ENCODE measurements at places on chromosomes 1 and 21.

GRCh38 chr1:76640092-76640491 is 227.2 kb upstream of the ST6GALNAC5 start:
- DNase-seq: no peak

DNA sequence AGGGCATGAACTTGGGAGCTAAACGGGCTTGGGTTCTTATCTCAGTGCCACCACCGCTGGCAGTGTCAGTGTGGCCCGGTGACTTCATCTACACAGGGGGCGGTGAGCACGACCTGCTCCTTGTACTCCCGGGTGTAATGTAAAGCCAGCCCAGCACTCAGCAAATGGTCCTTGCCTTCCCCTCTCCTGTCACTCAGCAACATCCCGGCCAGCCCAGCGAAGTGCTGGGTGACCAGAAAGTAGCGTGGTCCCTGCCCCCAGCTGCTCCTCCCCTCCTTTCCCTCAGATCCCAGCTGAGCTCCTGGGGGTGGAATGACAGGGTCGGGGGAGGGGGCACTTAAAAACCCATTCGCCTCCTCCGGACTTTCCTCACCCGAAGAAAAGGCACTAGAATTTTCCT is 7.2 kb downstream of the KCNN3 start:
- no peak for DNase-seq

DNA sequence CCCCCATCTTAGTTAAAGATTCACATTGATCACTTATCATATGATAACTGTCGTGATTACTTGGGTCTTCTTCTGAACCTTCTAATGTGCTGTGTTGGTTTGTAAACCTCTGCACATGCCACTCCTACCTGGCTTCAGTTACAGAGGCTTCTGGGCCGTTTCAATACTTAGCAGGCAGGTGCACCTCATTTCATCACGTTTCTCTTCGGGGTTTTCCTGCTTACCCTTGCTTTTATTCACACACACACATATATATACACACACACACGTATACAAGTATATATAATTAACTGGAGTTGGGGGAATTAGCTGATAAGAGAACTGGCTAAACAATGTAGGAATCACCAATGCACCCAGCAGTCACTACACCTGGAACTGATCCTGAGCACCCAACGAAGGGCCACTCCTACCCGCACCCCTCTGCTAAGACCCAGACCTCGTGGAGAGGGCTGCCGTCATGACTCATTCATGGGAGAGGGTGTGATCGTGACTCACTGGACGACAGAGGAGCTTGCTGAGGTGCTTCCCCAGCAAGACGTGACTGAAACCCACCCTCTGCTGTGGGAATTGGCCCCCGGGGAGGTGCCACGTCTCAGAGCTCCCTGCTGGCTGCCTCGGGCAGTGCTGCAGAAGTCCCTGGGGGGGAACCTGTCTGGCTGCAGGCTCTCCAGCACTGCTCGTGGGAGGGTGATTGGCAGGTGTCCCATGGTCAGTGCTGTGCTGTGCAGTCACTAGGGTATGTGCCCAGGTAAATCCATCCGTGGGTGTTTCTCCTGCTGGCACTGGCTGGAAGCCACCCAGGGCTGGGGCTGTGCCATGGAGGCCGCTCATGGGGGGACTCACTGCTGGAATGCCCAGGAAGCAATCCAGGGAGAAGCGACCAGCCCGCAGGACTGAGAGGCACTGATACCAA is 166.6 kb downstream of the DYRK1A start:
- peak; percentile 14 for DNase-seq

DNA sequence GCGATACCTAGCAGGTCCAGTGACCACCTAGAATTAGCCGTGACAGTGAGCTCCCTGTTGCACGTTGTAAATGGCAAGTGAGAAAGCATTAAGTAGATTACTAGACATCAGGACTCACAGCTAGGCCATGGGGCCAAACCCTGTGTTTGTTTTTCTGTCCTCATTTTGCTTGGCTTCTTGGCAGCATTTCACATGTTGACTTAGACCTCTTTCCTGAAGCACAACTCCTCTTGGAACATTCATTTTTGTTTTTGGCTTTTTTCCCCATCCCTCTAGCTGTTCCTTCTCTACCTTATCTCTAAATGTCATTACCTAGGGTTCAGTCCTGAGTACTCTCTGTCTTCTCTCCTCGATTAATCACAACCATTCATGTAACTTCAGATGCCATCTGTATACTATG is 16.9 kb upstream of the PTPN14 start:
- no peak for DNase-seq

DNA sequence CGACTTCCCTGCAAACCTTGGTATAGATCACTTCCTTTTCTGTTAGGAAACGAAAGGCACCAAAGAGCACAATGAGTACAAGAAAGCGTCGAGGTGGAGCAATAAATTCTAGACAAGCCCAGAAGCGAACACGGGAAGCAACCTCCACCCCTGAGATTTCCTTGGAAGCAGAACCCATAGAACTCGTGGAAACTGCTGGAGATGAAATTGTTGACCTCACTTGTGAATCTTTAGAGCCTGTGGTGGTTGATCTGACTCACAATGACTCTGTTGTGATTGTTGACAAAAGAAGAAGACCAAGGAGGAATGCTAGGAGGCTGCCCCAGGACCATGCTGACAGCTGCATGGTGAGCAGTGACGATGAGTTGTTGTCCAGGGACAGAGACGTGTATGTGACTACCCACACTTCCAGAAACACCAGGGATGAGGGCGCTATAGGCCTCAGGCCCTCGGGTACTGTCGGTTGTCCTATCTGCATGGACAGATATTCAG is 18.5 kb downstream of the FAM89A start:
- no peak for DNase-seq

DNA sequence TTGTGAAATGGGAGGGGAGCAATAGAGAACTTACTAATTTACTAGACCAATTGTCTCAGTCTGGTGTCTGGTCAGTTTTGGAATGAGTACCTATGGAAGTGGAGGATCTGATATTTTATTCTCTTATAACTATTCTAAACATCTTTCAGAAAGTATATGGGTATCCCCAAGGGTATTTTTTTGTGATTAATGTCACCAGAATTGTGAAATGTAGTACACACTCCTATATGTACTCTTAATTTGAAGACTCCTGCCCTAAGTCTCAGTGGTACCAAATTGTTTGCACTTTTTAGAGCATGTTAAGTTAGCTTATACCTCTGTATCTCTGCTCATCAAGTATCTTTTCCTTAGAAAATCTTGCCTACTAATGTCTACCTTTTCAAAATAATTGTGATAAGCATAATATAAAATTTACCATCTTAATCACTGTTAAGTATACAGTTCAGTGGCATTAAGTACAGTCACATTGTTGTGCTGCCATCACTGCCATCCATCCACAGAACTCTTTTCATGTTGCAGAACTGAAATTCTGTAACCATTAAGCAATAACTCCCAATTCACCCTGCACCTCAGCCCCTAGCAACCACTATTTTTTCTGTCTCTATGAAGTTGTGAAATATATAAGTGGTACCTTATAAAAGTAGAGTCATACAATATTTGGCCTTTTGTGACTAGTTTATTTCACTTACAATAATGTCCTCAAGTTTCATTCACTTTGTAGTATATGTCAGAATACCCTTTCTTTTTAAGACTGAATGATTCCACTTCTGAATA is 40.5 kb downstream of the SLC30A7 start:
- no peak for DNase-seq

- DNase-seq: no peak
These were observed 30.6 kb upstream of the MCOLN3 start for GRCh38 chr1:85078903-85079302.

- no peak for DNase-seq
These were observed 117.1 kb upstream of the COL6A1 start for GRCh38 chr21:45864436-45864835.

- DNase-seq: no peak
These were observed 28.5 kb downstream of the SLC16A1 start for GRCh38 chr1:112927462-112927990.

DNA sequence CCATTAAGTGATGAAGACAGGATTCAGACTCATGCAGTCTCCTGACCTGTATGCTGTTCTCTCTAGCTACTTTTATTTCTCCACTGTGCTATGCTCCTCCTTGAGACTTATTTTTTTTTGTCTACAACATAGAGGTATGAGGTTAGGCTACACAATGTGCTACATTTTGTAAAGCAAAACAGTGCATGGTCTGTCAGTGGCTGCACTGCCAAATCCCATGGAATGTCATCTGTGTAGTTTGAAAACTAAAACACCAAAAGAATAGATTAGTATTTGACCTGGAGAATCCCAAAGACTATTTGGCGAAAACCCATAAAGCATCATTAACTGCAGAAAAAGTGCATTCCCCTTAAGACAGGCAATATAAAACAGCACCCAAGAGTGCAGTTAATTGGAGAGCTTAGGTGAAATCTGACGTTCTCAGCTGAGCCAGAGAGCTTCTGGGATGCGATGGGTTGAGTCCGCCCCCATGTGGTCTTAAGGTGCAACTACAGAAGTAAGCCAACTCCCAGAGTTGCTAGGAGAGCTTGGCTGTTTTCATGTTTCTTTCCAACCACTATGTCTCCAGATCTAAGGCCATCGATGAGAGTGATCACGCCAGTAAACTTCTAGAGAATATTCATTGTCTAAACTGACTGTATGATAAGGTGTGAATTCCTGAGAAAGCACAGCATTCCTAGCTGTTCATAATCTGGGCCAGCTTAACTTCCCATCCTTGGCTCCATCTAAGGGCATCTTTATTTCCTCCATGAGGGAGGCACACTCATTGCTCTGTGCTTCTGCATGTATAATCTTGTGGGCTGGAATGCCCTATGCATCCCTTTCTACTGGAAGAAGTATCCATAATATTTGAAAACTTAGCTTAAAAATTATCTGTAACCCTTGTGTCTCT is 20.7 kb upstream of the CYP2J2 start:
- DNase-seq: peak; percentile 52

- no peak for DNase-seq
These were observed 1.7 kb upstream of the CLDN19 start for GRCh38 chr1:42741706-42742105.

DNA sequence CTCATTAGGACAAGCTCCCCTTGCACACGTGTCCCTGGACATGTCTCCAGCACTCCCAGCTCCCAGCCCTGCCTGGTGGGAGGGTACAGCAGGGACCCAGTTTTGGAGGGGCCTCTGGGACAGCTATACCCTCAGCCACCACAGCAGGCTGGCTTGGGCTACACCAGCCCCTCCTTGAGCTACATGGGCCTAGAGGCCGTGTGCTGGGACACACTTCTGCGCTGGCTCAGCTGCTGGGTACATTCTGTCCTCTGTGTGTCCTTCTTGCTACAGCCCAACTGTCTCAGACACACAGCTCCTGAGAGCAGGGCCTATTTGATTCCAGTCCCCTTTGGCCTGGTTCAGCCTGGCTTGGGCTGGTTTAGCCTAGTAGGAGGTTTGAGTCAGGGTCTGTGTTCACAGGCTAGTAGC is 26.7 kb downstream of the DMAP1 start:
- no peak for DNase-seq

DNA sequence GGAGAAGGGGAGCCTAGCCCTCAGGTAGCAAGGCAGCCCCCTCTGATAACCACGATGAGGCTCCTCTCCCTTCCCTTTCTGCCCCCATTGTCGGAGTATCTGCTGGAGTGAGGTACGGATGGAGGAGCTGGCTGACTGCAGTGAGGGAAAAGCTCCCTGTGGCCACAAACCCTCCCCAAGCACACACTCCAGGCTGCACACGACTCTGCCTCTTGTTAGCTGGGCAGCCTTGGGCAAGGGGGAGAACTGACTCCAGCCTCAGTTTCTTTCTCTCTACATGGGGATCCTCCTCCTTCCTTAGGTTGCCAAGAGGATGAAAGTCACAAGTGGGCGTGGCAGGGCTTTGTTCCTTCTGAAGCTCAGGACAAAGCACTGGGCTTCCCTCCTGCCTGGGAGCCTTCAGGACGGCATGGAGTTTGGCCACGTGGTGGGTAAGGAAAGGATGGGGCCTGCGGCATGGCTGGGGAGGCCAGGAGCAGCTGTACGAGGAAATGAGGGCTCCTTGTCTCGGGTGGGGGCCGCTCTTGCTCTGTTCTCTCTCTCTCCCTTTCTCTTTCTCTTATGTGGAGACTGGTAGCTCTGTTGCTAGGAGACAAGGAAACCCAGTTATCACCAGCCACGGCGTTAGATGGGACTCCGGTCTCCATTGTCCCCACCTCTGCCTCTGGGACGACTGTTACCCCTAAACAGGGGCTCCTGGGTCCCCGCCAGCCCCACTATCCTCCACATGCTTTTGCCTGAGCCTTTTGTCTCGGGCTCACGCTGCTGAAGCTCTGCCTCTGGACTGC is 39.7 kb downstream of the LRP8 start:
- no peak for DNase-seq

DNA sequence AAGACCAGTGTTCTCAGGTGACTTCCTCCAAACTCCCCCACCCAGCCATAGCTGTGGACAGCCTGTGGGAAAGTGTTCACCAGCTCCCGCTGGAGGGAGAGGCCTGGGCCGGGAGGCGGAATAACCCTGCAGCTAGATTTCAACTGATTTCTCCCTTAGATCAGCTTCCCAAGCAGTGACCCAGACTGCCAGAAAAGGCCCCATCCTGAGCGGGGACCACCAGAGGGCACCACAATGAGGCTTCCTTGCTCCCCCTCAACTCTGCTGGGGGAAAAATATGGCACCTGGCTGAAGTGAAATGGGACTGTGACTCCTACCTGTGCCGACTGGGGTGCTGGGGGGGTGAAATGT is 50.8 kb downstream of the RHBG start:
- DNase-seq: peak; percentile 20

GRCh38 chr1:67555461-67556296 is 125.5 kb upstream of the SERBP1 start:
- DNase-seq: no peak

GRCh38 chr1:12305377-12305776 is 75.5 kb downstream of the VPS13D start:
- DNase-seq: no peak

DNA sequence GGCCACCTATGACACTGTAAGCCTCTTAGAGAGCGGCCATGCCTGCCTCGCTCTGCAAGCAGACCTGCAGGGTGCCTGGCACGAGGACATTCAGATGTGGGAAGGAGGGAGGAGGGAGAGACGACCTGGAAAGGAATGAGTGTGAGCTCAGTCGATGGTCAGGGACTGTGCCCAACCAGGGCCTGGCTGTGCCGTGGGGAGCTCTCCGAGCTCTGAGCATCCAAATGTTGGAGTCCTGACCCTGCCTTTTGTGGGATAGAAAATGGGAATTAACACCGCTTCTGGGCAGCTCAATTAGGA is 7.3 kb downstream of the CSTB start:
- DNase-seq: no peak

GRCh38 chr1:151837197-151837596 is 2.4 kb downstream of the C2CD4D start:
- DNase-seq: peak; percentile 40

- DNase-seq: no peak
These were observed 17.5 kb upstream of the ETV3 start for GRCh38 chr1:157155658-157156057.

Measured in stimulated activated CD4-positive, alpha-beta T cell treated with anti-CD3 and anti-CD28 coated beads, Interleukin-4, amount 100 ng/mL, for 24 hours (primary cell).